ENCODE measurements at places on chromosomes 16 and 17.

DNA sequence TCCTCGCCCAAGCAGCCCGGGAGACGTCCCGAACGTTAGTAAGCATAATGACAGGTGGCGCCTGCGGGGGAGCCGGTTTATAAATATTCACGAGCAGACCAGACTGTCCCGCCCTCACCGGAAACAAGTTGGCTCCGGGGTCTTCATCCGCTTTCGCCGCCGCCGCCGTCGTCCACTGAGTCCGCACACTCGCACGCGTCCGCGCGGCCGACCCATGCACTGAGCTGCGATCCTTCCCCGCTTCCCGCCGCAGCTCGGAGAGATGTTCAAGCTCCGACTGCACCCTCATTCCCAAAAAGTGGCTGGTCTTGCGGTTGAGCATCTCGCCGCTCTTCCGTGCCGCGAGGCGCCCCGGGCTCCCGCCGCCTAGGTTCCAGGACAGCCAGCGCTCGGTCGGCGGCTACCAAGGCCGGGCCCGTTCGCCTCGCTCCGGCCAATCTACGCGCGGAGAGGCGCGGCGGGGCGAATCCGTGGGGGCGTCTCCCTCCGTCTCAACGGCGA, 385 bp downstream of the CFAP119 start:
- no peak for DNase-seq

DNA sequence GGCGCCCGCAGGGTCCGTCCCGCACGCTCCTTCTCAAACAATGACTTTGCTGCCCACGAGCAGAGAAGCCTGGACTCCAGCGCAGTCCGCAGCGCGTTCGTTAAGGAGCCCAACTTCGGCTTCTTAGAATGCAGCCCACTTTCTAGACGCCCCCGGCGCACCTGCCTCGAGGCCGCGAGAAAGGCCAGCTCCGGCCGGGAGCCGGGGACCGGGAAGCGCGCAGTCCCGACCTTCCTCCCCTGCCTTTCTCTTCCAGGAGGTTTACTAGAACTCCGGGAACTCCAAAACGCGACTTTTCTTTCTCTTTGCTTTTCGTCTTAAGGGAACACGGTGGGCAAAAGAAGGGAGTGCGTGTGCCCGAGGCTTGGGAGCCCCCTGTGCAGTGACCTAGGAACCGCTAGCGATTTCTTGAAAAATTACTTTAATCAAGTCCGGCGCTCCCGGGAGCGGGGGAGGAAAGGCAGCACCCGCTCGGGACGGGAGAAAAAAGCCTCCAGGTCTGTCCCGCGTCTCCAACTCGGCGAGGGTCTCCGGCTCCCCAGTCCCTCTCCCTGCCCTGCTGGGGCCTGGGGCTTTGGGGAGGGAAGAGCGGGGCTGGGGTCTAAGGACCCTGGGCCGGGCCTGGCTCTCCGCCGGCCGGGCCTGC, 2.6 kb downstream of the HNF1B start:
- no peak for DNase-seq

GRCh38 chr16:13193721-13194120, 292.3 kb downstream of the SHISA9 start:
- DNase-seq, result no peak

DNA sequence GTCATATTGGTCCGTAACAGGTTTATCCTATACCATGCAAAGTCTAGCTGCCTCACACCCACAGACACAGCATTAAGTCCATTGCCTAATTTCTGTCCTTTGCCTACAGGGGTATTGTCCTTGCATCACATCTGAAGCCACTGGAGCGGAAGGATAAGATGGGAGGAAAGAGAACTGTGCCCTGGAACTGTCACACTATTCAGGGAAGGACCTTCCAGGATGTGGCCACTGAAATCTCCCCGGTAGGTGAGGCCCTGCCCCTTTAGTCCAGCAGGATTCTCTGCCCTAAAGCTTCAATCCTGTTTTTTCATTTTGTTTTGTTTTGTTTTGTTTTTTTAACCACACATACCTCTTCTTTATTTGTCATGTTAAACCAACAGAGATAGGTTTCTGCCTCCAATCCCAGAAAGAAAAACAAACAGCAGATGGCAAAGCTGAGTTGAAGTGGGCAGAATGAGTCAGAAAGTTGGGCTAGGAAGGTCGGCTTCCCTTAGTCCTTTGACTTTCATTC, 2.2 kb upstream of the EFTUD2 start:
- DNase-seq, result no peak

GRCh38 chr16:55613613-55614335, 42.0 kb upstream of the SLC6A2 start:
- no peak for DNase-seq
